Fibroblast of skin of right biceps (primary cell): ENCODE measurements at places on chromosomes 1 and 21.
A peak's percentile ranks its signal among the peaks of the same experiment; 100 is the strongest.

GRCh38 chr1:110337704-110338308 is 1.4 kb upstream of the RBM15 start:
- no peak for DNase-seq

DNA sequence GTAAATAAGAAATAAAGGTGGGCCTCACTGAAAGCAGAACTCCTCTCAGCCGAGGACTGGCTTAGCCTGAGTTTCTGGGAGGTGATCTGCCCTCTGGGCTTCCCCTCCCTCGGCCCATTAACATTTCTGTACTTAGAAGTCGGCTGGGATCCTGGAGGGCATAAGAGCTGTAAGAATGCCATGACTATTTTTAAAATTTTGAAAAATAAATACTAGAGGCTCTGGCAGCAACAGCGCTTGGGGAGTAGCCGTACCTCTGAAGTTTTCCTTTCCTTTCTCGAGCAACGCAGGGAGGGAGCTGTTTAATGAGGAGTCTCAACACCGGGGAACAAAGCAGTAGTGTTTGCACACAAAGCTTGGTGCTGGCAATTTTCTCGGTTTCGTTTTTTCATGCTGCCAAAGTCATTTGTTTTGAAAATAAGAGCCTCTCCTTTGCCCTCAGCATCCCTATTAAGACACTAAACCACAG is 498.7 kb downstream of the SMYD3 start:
- no peak for DNase-seq

- peak; percentile 76 for DNase-seq
Measured at GRCh38 chr1:93629101-93630059, 52.3 kb downstream of the BCAR3 start.

DNA sequence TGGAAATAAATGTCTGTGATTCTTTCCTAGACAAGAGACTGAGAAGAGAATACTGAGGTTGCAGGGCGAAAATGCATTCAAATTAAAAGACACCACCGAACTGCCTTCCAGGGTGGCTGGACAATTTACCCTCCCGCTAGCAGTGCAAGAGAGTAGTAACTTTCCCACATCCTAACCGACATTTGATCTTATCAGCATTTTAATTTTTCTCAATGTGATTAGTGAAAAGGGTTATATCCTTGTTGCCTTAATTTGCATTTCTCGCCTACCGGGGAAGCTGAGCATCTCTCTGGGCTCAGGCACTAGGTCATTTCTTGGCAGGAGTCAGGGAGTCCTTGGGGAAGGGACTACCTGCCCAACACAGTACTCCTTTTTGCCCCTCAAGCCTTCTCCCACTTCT is 2.8 kb downstream of the TNFRSF8 start:
- no peak for DNase-seq

DNA sequence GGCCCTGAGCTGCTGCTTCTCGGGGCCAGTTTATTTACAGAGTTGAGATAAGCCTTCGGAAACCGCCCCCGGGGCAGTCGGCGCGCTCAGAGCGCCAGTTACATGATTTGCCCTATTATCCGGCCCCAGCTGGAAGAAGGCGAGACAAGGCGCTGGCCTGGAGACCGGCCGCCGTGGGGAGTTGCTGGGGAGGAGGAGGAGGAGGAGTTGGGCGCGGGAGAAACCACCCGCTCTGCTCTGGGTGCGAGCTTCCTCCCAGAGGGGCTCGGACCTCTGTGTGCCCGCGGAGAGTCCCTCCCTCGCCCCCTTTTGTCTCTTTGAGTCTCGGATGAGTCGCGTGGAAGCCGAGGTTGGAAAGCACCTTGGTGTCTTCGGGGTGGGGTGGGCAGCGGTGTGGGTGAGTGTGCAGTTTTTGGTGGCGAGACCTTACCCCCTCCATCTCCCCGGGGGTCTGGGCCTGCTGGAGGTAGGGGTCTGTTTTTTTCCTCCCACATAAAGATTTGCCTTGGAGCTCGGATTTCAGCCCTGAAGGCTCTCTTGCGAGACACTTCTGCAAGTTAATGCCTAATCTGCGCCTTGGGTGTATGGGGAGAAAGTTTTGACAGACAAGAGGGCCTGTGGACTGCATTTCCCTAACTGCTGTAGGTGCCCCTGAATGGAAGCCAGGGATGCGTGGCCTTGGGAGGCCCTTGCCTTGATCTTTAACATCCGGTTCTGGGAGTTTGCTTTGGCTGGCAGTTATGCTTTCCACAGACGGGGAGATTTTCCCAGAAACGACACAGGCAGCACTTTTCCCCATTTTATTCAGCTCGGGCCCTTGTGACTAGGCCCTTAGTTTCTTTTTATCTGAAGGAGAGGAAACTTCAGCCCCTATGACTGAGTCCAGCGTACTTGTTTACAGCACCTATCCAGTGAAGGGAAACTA is 80.0 kb downstream of the NDUFS5 start:
- peak; percentile 49 for DNase-seq

- DNase-seq: no peak
Measured at GRCh38 chr1:81330521-81330920, 470.2 kb upstream of the ADGRL2 start.

GRCh38 chr1:151327903-151328674 is 873 bp upstream of the PI4KB start:
- no peak for DNase-seq

DNA sequence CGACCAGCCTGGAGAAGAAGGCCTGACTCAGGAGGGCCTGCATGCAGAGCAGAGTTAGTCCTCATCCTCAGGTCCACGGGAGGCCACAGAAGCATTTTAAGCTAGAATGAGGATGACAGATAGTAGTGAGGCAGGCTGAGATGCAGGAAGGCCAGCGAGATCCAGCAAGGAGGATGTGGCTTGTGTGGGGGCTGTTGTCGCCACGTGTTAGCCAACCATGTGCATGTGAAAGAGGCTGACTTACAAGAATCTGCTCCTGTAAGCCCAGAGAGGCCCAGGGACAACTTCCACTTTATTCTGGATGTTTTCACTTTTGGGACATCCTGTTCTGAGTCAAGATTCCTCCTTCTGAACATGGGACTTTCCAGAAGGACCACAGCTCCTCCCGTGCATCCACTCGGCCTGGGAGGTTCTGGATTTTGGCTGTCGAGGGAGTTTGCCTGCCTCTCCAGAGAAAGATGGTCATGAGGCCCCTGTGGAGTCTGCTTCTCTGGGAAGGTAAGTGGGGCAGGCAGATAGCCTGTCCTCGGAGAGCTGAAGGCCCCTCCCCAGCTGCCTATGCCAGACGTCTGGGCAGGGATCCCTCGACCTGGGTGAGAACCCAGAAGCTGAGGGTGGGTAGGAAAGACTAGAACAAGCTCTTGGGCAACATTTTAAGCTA is at the start of gene SLAMF8:
Gene SLAMF8 (plus strand): TSS at position 433 of the 661 bp plus-strand sequence. CDS start 26 bp downstream, at position 459.
- peak; percentile 36 for DNase-seq

DNA sequence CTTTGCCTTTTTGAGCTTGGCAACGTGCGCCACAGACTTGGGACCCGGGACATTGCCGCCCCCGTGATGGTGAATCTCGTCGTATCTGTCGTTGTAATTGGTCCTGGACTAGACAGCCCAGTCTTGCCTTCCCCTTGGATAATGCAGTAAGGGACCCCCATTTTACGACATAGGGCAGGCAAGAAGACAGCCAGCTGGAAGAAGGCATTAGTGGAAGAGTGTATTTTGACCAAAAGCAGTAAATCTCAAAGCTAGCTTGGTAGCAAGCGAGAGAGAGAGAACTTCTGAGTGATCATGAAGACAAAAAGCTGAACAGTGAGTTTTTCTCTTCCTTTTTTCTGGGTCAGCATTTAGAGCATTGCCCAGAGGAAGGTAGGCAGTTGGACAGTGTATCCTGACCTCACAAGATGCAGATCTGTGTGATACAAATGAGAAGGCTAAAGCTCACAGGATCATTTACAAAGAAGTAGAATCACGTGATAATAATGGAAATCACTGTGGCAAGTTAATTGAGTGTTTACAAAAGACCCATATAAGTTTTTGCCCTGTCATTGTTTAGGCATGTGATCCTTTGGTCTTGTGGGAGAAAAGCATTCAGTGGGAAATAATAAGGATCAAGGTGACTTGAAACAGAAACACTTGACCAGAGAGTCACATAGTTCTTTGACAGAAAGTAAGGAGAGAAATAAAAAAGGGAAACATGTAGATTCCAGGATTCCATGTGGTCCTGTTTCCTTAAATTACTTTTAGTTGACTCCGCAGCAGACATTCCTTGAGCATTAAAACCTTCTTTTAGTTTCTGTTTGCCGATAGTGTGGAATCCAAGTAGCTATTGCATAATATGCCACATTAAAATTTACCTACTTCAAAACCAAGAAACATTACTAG is 66.3 kb downstream of the CNST start:
- DNase-seq: peak; percentile 89

DNA sequence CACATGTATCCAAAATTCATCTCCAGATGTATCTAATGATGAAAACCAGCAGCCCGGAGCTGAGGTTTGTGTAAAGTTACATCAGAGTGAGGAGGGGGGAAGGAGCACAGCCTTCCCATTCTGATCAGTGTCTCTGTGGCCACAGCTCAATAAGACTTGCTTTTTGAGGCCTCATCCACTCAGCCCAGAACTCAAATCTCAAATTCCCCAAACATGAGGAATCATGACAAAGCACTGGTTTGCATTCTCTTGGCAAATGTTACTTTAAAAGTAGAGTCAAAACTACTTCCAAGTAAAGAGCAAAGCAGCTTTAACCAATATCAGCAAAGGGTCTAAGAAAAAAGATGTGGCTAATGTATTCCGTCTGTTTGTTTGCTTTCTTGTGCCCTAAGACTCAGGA is 30.9 kb downstream of the CCN1 start:
- peak; percentile 97 for DNase-seq

DNA sequence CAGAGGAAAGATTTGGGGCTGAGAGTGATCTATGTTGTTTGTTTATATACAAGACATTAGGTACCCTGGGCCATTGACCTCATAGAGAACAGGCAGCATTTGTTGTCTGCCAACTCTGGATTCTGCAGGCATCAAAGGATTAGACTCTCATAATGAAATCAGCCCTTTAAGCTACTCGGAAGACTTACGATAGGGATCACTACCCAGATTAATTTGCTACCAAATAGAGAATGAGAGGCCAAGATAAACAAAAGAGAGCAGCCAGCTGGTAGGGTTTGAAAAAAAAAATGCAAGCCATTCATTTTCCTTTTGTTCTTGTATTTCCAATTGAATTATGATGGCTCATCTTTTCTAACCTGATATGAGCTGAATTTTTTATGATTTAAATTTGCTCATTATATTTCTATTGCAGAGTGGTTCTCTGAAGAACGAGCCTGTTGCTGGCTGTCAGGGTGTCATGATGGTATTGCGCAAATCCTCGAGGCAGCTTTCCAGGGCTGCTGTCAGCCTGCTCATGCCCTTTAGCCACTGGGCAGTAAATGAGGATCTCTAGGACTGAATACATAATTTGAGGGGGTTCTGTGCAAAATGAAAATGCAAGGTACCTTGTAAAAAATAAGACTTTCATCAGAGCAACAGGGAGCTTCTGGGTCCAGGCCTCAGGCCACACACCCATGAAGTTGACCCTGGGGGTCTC is 116.4 kb upstream of the KCNJ15 start:
- no peak for DNase-seq

- no peak for DNase-seq
Measured at GRCh38 chr1:37537378-37537777, 16.7 kb downstream of the SNIP1 start.

DNA sequence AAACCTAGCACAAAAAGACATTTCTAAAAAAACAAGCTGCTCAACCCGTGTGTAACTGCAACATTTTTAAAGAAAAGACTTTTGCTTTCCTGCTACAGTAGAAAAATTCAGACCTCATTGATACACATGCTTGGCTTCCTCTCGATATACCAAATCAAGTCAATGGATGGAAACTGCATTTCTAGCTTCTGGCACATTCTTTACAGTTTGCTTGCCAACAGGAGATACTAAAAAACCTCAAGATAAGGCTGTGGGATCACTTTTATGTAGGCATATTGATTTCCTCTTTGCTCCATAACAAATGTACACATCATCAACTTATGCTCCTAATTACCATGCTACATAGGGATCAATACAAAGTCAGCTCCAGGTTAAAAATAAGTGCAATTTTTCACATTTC is 178.4 kb downstream of the SIPA1L2 start:
- no peak for DNase-seq

DNA sequence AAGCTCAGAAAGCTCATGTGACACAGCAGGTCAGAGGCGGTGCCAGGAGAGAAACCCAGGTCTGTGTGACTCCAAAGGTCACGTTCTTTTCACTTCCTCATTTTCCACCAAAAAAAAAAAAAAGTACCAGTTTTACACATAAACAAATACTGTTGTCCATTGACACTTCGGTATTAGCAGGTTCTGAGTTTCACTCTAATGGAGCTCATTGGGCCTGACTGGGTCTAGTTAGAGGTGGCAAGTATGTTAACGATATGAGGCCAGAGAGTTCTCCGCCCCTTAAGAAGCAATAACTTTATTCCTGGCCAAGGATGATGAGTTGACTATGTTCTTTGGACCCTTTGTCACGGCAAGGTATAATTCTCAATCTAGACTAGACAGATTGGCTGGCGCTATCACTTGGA is 30.0 kb upstream of the SDE2 start:
- DNase-seq: no peak

GRCh38 chr1:52057255-52057654 is 1.2 kb downstream of the BTF3L4 start:
- peak; percentile 3 for DNase-seq

DNA sequence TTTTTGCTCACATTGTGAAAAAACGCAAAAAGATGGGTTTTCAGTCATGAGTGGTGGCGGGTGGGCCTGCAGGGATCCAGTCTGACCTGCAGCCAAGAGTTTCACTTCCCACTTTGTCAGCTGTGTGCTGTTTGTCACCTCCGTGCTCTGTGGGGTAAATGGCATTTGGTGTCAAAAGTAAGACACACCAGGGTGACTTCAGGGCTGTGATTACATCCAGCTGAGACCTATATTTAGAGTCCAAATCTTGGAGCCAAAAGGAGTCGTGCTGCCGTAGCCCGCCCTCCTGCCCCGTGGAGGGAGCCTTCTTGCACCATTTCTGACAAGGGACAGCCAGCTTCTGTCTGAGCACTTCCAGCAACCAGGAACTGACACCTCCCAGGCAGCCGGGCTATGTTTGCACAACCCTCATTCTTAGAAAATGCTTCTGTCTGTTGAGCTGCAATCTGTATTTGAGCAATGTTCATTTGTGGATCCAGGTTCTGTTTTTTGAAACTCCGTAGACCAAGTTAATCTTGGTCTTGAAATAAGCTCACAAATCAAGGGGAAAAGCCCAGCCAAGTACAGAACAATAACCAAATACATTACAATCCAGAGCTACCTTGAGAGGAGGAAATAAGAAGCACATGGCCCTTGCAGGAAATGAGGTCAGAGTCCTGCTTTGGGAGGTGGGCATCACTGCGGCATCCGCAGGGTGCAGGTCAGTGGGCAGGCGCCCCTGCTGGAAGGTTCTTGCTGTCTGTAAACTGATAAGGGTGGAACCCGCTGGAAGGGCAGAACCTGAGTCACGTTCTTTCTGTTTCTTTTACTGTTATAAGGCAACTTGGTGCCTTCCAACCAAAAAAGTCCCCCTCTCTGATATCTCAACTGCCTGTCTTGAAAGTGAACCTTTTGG is 14.4 kb downstream of the ABCG1 start:
- DNase-seq: peak; percentile 5
